Vagina (tissue), 2 donors: ENCODE measurements at places on chromosomes 16 and 17.

GRCh38 chr17:58507123-58507634, 7.3 kb downstream of the MTMR4 start:
- DNase-seq, result no peak

GRCh38 chr17:28940675-28941074, 10.6 kb downstream of the PHF12 start:
- DNase-seq, result no peak

- no peak for DNase-seq
Observed at GRCh38 chr16:79213214-79213613, 387.3 kb downstream of the MAF start.

DNA sequence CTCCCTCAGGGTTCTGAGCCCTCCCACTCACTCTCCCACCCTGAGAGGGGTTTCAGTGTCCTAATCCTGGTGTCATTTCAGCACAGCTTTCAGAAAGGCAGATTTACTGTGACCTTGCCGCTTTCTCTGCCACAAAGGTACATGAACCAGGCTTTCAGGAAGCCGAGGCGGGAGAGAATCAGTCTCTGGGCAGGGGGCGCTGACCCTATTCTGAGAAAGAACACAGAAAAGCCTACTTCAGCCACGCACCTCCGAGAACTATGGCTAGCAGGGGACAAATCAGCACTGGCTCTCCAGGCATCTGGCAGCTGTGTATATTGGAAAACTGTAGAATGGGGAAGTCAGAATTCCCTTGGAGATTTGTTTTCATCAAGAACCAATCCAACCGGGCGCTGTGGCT, 57.7 kb upstream of the BCAR1 start:
- DNase-seq, result no peak

- DNase-seq, result no peak
Observed at GRCh38 chr16:55809851-55810250, 23.0 kb downstream of the CES1 start.

- no peak for DNase-seq
Observed at GRCh38 chr17:42989141-42989540, 8.8 kb downstream of the RUNDC1 start.

- no peak for DNase-seq
Observed at GRCh38 chr17:34391241-34391640, 28.2 kb upstream of the CCL1 start.

GRCh38 chr17:77891602-77892001, 66.9 kb upstream of the TNRC6C start:
- no peak for DNase-seq

GRCh38 chr17:8185582-8186445, 4.2 kb downstream of the BORCS6 start:
- DNase-seq, result no peak

DNA sequence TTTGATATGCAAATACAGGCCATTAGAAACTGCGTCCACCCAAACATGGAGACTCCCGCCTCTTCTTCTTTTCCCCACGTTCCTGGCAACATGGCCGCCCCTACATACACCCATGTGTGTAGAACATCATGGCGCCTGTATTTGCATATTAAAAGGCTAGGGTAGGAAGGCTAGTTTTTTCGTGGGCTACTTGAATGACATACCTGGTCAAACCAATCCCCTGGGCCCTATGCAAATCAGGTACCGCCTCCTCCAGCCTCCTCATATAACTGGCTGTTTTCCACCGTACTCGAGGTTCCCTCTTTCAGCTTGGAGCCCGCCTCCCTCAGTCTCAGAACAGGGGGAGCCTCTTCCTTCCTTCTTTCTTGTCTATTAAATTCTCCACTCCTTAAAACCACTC, 840 bp upstream of the CD300LB start:
- peak; percentile 79 for DNase-seq

GRCh38 chr16:68844211-68844564, 857 bp downstream of the TANGO6 start:
- DNase-seq, result no peak

GRCh38 chr17:74117999-74118421, 85.5 kb upstream of the RPL38 start:
- DNase-seq, result no peak

DNA sequence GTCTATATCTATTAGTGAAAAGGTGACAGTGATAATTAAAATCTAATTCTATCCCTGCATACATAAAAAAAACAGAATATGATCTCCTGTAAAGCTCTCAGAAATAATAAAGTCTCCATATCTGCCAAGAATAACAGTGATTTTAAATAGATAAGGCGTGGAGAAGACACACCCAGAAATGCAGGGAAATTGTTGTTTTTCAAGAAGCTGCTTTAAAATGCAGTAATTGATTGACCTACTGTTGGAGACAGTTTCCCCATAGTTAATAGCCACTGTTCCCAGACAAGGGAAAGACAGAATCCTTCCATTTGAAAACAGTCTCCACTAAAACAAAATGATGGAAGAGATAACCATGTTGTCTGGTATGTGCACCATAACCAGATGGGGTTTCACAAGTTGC, 571.5 kb upstream of the CDH5 start:
- no peak for DNase-seq

DNA sequence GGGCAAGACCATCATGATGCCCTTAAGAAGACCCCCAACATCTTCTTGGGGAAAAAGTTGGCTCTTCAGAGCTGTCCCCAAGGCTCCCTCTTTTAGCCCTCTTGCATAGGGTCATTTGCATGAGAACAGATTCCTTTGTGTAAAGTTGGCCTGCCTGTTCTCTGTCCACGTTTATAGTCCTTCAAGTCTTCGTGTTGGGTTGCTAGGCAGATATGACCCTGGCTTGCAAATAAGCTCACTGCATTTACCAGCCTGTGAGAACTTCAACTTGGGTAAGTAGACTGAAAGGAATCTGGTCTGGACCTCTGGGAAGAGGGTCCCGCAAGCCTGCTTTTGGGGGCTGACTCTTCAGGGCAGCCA, 2.9 kb downstream of the ARSG start:
- no peak for DNase-seq

DNA sequence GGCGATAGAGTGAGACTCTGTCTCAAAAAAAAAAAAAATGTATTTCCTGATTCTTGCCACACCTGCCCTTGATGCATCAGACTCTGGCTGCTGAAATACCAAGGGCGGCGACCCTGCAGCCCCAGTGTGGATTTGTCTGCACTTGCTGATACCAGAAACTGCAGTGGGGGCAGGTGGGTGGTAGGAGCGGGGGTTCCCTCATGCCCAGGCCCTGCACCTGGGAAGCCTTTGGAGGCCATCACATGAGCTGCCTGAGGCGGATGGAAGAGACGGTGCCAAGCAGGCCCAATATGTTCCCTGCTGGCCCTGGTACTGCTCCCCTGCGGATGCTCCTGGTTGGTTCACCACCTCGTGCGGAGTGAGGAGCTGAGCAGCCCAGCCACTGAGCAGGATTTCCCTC, 50.6 kb downstream of the MARF1 start:
- DNase-seq, result peak; percentile 92

- DNase-seq, result no peak
Observed at GRCh38 chr16:87583453-87584131, 18.7 kb upstream of the JPH3 start.

DNA sequence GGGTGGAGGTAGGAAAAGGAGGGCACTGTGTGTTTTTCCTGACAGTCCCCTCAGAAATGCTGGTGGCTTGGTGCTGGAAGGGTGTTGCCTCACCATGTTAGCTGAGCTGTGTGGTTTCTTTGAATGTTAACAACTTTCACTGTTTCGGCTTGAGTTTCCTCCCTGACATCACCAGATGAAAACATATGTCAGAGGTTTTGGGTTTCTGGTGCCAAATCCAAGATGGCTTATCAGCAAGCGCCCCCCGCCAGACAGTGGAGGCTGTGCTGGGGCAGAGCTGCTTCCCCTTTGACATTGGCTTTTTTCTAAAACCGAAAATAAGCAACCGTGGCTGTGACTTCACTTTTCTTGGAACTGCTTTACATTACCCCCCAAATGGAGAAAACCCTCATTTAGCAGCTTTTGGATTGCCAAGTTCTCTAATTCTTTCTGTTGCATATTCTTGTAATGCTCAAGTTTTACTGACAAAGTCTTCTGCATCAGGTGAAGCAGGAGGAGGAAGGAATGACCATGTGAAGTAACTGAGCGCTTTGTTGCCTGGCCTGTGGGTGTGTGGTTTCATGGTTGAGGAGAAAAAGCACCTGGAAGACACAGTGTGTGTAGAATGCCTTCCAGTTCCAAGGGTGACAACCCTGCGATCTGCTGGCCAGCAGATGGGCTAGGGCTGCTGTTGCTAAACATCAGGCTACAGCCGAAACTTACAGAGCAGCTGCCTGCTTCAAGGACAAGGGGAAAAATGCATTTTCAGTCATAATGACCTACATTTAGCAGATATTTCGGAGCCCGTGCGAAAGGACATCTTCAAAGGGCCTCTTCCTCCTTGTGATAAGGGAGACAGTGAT, 9.7 kb downstream of the RMI2 start:
- DNase-seq, result no peak

DNA sequence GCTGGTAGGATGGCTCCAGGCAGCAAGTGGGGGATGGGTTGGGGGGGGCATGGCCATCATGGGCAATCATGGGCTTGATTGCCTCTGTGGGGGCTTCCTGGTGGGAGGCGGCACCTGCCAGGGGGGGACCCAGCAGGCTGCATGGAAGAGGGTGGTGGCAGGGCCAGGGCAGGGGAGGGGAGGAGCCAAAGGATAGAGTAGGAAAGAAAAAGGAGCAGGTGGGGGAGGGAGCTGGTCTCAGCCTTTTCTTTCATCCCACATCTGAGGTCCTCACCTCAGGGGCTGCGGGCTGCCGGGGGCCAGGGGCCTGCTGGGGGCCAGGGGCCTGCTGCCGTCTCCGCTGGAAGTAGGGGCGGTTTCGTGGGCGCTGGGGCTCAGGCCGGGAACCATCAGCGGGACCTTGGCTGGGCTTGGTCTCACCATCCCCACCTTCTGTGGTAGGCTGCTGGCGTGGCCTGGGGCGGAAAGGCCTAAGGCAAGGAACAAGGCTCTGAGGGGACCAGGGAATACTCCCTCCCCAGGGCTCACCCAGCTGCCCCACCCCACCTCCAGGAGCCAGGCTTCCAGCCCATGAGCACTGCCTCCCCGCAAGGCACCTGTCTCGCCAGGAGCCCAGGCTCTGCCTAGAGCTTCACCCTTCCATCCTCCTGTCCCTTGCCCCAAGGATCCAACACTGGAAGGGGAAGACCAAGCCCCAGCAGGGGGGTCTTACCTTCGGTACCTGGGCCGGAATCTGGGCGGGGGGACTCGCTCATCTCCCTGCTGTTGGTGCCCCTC, 5.0 kb downstream of the YBX2 start:
- no peak for DNase-seq

DNA sequence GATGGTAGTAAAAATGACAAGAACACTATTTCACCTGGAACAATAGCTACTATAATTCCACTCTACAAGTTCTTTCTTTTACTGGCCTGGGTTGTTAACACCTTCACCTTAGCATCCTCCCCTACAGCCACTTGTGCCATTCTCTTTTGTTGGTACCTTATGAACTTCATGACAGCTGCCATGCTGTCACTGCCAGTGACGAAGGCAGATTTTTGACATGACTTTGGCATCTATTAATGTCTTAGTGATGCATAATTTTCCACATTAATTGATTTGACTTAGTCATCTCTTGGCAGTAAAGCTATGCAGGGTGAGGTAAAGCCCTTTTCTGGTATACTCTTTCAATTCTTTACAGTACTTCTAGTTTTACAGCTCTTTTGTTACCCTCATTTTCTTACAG, 207.9 kb downstream of the TANC2 start:
- DNase-seq, result no peak
